Activated CD4-positive, alpha-beta T cell treated with anti-CD3 and anti-CD28 coated beads for 4 hours (primary cell): ENCODE measurements at places on chromosomes 5 and 9.
A peak's percentile ranks its signal among the peaks of the same experiment; 100 is the strongest.

DNA sequence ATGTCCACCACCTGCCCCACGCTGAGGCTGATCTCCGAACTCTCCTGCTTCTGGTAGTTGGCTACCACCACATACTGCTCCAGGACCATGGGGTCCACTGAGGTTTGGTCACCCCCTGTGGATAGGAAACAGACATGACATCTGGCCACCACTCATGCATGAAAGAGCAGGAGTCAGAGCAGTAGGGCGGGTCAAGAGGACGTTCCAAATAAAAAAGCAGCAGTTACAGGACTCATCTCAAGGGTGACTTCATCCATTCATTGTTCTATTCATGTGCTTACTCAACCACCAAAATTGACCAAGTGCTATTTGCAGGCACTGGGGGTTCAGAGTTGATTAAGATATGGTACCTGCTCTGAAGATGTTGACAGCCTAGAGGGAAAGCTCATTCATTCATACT, 79.2 kb upstream of the UBTD2 start:
- no peak for DNase-seq

- no peak for DNase-seq
Measured at GRCh38 chr5:30113542-30113941, 1079.9 kb upstream of the CDH6 start.

DNA sequence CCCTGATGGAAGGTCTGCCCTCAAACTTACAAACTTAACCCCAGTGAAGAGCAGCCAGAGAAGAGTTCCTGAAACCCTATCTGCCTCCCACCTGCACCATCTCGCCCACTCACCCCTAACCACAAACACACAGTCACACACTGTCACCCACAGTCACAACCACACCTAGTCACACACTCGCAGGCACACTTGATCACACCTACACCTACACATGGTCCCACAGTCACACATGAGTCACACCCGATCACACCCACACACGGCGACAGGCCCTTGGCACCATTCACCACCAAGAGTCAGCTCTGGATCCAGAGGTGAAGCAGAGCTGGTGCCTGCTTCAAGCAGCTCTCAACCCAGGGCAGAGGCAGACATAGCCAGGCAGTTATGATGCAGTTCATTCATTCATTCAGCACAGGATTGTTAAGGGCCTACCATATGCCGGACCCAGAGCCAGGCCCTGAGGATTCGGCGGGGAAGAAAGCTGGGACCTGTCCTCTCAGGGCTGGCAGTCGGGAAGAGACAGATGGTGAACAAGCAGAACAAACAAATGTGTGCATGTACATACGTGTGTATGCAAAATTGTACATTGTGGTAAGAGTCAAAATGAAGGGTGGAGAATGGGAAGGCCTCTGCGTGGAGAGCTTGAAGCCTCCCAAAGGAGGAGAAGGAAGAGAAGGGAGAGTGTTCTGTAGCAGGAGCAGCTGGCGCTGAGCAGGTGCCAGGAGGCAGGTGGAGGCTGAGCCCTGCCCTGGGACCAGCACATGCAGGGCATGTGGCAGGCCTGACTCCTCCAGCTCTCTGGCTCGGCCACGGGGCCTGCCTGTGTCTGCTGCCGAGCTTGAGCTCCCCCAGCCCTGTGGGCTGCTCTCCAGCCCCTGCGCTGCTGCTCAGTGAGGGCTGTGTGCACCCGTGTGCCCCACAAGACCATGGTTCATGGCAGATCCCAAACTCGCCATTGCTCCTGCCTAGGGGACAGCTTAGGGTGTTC, 6.4 kb downstream of the TSPAN17 start:
- peak; percentile 92 for DNase-seq

DNA sequence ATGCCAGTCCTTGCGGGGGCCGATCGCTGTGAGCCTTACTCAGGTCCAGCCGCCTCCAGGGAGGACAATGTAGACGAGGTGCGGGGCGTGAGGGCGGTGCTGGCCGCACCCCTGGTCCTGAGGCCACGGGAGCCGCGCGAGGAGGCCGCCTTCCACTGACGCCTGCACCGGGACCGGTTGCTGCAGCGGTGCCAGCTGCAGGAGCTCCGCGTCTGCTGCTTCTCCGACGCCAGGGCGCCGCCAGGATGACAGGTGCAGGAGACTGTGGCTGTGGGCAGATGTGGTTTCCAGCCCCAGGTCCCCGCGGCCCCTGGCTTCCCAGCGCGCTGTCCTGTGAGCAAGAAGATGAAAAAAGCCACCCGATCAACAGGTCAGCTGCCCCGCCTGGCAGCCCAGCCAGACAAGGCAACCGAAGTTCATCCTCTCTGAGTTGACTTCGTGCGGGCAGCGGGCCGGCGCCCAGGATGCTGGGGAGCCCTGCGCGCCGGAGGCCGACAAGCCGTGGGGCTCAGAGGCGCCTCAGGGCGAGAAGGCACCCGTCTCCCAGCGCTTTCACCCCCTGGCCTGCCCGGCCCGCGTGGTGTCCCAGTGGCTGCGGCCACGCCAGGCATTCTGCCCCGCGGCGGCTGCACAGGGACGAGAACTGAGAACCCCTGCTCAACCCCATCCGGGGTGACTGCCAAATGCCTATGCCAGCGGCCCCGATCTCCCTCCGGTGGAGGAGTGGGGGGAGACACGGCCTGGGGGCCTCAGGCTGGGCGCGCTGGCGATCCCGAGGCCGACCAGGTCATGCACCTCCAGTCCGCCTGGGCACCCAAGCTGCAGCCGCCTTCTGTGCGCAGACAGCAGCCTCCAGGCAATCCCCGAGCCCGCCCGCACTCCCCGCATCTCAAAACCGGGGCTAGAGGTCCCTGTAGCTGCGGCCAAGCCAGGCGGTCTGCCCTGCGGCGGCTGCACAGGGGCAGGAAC, 43.4 kb upstream of the BICD2 start:
- peak; percentile 30 for DNase-seq

DNA sequence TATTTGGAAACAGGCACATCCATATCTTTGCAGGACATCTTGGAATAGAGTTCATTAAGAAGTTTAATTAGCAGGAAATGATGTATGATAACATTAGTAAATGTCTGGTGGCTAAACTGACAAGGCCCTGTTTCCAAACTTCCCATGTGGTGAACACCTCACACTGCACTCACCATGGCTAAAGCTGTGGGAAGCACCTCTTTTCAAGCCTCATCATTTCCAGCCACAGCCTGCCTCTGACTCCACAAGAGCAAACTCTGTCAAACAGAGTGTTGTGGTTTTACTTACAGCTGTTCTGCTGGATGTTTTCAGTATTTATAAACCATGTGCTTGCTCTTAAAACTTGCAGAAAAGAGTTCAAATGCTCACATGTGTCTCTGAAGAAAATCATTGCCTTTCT, 14.9 kb upstream of the NDUFB6 start:
- no peak for DNase-seq

DNA sequence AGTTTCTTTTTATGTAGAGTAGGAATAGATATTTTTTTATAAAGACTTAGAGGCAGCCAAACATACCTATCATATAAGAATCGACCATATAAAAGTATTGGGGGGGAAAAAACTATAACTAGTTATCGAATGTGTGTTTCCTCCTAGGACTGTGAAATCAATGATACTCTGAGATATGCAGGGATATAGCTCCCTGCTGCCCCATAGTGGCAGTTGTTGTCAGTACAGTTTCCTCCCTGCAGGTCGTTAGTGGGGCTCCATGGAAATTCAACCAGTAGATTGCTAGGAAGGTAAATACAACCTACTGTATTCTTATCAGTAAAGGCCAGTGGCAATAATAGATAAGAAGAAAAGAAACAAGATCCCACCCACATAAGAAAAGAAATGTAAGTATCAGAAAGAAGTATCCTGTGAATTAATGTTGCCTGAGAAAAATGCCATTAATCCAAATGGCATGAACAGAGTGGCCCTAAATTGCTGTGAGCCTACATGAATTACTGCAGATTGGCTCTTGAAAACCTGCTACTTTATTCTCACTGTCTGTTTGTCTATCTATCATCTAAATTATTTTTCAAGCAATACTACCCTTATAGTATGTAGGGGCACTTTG, 136.9 kb upstream of the FBN2 start:
- peak; percentile 3 for DNase-seq

- no peak for DNase-seq
Measured at GRCh38 chr5:115190388-115190787, 20.7 kb upstream of the TRIM36 start.

GRCh38 chr5:74956278-74956677, 90.1 kb upstream of the FAM169A start:
- DNase-seq: no peak

- no peak for DNase-seq
Measured at GRCh38 chr5:135019314-135019713, 14.7 kb downstream of the PITX1 start.

- no peak for DNase-seq
Measured at GRCh38 chr9:2255128-2255527, 240.0 kb downstream of the SMARCA2 start.
